Gastroesophageal sphincter (tissue), 4 donors: ENCODE measurements at places on chromosomes 5 and 9. TPM values are rescaled to one million over a fixed set of nuclear protein-coding genes. Genes with fewer than 3 reads are reported as not detected.

FBP2 gene
- total RNA-seq = not detected

DNA sequence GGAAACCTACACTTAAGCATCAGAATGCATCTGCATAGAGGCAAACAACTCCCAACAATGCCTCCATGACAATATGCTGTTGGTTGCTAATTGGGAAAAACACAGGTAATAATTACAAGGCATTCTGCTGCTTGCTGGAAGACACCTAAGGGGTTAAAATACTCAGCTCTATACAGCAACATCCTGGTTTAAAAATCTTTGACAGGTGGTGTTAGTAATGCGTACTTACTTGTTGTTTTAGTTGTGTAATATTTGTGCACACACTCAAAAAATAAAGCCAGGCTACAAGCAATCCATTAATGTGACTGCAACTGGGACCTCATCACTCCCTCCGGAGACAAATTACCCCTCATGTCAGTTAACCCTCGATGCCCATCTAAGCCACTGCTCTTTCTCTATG is 126.3 kb upstream of the ELL2 start:
- no peaks in the 10 kb centered on the region for H3K36me3 ChIP-seq
- ATAC-seq = no peak
- H3K4me3 ChIP-seq = no peak overlapping the region
- H3K27ac ChIP-seq = no peak overlapping the region
- no peaks in the 10 kb centered on the region for H3K4me1 ChIP-seq
- H3K27me3 ChIP-seq = no peaks in the 10 kb centered on the region

- H3K4me1 ChIP-seq = peaks cover 31% of the 10 kb centered on the region
- peaks cover 22% of the 10 kb centered on the region for H3K27me3 ChIP-seq
- no peak overlapping the region for H3K27ac ChIP-seq
- H3K4me3 ChIP-seq = no peak overlapping the region
- no peak for ATAC-seq
Observed at GRCh38 chr5:170551622-170552021, 47.8 kb downstream of the KCNIP1 start.

DNA sequence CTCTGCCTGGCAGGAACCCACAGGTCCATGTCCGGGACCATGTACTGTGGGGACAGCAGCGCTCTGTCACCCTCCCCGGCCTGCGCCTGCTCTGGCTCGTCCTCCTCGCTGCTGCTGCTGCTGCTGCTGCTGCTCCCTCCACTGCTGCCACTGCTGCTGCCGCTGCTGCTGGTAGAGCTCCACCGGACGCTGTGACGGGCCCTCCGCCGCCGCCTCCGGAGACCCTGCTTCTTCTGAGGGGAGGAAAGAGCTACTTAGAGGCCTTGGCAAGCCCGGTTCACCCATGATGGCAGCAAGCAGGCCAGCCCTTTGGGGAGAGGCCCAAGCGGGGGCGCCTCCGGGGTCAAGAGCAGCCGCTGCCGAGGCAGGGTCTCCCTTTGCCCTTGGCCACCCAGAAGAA is 10.0 kb upstream of the CARD9 start:
- H3K36me3 ChIP-seq = peaks cover 100% of the 10 kb centered on the region
- H3K4me3 ChIP-seq = no peak overlapping the region
- no peak overlapping the region for H3K27ac ChIP-seq
- no peaks in the 10 kb centered on the region for H3K27me3 ChIP-seq
- ATAC-seq = no peak

DNA sequence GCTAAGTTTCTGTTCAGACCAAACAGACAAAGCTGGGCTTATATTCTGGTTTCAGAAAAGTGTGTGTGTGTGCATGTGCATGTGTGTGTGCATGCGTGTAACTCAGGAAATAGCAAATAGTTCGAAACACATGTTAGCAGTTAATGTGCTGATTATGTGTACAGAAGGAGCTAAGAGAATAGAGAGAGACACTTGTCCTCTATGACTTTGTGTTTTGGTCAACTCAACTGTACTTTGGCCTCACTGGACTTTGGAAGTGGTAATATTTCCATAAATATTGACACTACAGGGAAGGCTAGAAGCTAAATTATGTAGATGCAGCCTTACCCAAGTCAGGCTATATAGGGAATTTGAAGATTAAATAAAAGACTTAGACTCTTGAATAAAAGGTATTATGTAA is 155.5 kb downstream of the RAB3C start:
- no peaks in the 10 kb centered on the region for H3K4me1 ChIP-seq
- no peak for ATAC-seq
- no peak overlapping the region for H3K27ac ChIP-seq
- no peak overlapping the region for H3K4me3 ChIP-seq

LARP1 gene
- total RNA-seq = 118 TPM

PTPRD gene
- total RNA-seq = 3.5 TPM

- no peak overlapping the region for H3K4me3 ChIP-seq
- ATAC-seq = no peak
- H3K27ac ChIP-seq = peak overlapping the region; percentile 56
- H3K4me1 ChIP-seq = no peaks in the 10 kb centered on the region
Observed at GRCh38 chr9:91889161-91889911, 60.7 kb downstream of the ROR2 start.

- H3K4me1 ChIP-seq = peaks cover 58% of the 10 kb centered on the region
- H3K4me3 ChIP-seq = peak overlapping the region; percentile 93
- no peaks in the 10 kb centered on the region for H3K27me3 ChIP-seq
- no peaks in the 10 kb centered on the region for H3K36me3 ChIP-seq
Observed at GRCh38 chr9:130042406-130042884, 544 bp downstream of the FNBP1 start.

- H3K4me1 ChIP-seq = peaks cover 27% of the 10 kb centered on the region
- ATAC-seq = no peak
- peak overlapping the region; percentile 66 for H3K27ac ChIP-seq
- no peaks in the 10 kb centered on the region for H3K27me3 ChIP-seq
- H3K36me3 ChIP-seq = no peaks in the 10 kb centered on the region
Observed at GRCh38 chr9:97570899-97571298, 62.3 kb downstream of the TSTD2 start.
